Stimulated activated naive CD8-positive, alpha-beta T cell treated with anti-CD3 and anti-CD28 coated beads, Interleukin-15, amount 100 ng/mL, for 72 hours (primary cell): ENCODE measurements at places on chromosomes 5 and 9.

DNA sequence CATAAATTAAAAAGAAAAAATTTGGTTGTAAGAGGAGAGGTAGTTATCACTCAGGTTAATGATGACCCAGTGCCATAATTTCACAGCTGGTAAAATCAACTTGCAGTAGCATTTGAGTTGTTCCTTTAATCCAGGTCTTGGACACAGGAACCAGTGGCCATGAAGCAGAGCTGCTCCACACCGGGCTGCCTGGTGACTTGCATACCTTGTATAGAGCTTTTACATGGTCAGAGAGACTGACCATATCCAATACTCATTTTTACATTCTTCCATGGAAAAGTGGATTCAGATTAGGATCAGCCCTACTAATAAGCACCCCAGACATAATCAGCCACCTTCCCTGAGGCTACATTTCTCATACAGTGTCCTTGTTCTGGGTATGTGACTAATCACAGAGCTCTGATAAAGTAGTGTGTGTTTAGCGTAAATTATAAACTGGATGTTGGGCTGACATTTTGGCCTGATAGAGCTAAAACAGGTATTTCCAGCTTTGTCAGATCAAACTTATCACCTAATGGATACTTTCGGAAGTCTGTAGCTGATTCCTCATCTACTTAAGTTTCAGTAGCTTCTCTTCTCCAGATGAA, 77.0 kb upstream of the ZSWIM6 start:
- DNase-seq = no peak

GRCh38 chr9:91285729-91286353, 75.9 kb downstream of the AUH start:
- no peak for DNase-seq

DNA sequence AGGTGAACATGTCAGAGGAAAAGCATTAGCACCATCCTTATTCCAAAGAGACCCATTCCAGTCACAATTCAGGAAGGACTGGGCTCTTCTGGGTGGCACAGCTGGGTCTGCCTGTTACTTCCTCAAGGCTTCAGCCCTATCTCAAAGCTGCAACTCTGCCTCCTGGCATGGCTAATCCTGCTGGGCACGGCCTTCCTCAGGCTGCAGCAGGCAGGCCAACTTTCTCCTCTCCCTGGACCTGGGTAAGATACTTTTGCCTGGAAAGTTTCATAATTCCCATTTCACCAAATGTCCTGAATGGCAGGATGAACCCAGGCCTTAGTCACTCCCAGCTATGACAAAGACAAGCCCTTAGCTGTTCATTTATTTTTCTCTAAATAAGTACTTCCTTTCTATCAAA, 50.1 kb downstream of the MACROH2A1 start:
- DNase-seq = no peak

DNA sequence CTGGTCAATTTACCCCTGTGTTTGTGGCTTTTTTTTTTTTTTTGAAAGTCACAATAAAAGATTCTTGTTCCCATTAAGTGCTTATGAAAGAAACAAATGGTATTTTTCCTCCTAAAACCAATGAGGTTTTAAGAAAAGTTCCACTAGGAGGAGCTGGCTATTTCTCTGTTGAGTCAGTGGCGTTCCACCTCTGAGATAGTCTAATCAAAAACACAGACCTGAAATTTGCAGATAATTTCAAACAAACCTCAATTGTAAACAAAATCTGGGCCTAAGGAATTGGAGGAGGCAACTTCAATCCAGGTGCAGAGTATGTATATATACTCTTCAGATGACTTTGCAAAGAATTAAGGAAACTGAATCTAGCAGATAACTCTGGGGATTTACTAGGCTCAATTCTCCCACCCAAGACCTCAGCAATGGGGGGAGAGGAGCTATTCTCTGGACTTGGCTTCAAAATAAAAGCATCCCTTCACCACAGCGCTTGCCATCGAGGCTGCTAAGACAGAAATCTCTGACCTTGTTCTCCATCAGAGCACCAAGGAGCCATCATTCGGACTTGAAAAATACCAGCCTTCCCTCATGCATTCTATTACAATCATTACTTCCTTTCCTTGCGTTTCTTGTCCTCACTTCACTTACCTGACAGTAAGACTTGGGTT, 52.4 kb downstream of the FANCC start:
- no peak for DNase-seq

GRCh38 chr5:55903121-55903701, 52.1 kb downstream of the IL31RA start:
- DNase-seq = peak; percentile 76
